Stimulated activated CD4-positive, alpha-beta T cell treated with anti-CD3 and anti-CD28 coated beads, Interleukin-4, amount 100 ng/mL, for 1 hour (primary cell): ENCODE measurements at places on chromosomes 2 and 18.

GRCh38 chr18:44541159-44541558 is 139.5 kb upstream of the SETBP1 start:
- DNase-seq, result no peak

- DNase-seq, result no peak
These were observed 150.3 kb downstream of the TFCP2L1 start for GRCh38 chr2:121134728-121135127.

DNA sequence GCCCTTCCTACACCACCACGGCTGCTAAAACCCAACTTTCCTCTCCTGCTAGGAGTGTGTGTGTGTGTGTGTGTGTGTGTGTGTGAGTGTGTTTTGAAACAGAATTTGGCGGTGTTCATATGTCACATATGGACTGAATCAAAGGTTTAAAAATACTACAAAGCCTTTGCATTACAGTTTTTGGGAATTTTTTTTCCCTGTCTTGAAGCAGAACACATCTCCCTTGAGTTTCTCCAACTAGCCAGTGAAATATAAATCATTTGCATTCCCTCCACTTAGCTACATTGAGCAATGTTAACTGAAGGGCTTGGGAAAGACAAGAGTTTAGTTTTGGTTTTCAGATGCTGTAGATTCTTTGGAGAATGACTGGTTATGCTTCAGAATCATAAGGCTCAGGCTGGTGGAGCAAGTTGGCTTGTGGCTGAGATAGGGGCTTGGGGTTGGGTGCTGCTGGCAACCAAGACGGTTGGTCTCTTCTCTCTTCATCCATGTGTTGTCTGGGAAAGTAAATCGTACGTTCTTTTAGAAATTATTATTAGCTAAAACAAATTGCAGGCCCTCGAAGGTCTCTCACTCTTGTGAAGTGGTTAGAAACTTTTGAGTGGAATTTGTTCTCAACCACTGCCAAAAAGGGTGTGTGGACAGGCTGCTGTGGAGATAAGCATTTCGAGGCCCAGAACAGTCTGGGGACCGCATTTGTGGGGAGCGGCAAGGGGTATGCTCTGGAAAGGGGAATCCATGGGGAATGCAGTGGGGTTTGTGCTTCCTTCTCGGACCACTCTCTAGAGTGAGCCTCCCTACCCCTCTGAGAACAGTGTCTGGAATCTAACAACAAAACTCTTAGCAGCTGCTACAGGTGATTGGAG is 1.4 kb downstream of the NRP2 start:
- no peak for DNase-seq

- no peak for DNase-seq
These were observed 76.5 kb downstream of the SFXN5 start for GRCh38 chr2:72994991-72995380.

GRCh38 chr2:170361090-170361936 is 183.4 kb downstream of the MYO3B start:
- peak; percentile 39 for DNase-seq

DNA sequence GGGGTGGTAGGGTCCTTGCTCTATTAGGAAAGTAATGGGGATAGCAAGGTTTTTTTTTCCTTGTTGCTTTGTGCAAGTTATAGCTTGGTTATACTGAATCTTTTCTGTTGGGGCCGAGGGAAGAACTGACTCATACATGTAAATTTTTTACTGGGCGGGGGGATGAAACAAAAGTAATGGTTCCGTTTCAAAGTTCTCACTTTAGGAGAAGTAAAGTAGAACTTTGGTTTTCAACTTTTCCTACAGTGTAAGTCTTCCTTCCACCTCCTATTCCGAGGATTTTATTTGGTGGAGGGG is 1.1 kb downstream of the AFTPH start:
- peak; percentile 11 for DNase-seq

GRCh38 chr2:206084870-206085741 is 868 bp downstream of the INO80D start:
- DNase-seq, result peak; percentile 48

DNA sequence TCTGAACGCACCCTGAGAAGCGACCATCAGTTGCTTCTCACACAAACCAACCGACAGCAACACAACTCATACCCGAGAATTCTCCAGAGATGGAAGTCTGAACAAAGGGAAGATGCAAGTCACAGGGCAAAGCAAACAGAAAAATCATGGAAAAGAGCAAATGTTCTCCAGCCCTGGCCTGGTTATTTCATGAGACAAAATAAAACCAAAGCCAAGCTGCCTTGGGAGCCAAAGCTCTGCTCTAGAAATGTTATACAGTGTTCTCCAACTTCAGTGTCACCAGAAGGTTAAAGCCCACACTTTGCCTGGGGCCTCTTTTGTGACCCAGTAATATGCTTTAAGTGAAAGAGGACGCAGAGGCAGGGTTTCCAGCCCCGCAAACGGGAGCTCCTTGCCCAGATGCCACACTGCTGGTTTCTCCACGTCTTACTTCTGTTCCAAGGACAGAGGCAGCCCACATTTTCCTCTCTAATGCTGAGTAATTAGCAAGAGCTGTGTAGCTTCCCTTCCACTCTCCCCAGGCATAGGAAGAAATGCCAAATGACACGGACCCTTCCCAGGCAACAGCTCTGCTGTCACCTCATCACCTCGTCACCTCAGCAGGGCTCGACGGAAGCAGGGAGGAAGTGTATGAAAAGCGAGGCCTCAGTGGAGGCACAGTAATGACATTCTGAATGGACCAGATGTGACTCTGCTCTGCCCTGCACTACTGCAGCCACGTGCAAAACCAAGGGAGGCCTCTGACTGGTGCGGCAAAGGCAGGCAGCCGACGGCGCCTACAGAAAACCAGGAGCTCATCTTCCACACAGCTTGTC is 64.7 kb downstream of the FBXO15 start:
- DNase-seq, result peak; percentile 25

- DNase-seq, result no peak
These were observed 8.2 kb downstream of the SERPINB7 start for GRCh38 chr18:63783394-63783793.

DNA sequence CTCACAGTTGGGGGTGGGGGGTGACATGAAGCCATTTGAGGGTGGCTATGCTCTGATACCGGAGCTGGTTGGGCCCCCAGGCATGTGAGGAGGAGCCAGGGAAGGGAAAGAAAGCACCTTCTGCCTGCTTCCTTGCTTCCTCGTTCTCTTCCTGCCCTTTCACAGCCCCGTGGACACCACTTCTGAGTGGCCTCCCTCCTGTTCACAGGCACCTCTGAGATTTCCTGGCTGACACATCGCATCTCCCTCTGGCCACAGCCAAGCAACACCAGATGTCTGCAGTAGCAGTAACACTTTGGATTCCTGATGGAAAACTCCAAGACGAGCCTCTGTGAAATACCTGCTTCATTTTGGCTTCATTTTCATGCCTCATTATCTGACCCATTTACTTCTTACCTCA is 64.7 kb upstream of the ST3GAL5 start:
- no peak for DNase-seq

DNA sequence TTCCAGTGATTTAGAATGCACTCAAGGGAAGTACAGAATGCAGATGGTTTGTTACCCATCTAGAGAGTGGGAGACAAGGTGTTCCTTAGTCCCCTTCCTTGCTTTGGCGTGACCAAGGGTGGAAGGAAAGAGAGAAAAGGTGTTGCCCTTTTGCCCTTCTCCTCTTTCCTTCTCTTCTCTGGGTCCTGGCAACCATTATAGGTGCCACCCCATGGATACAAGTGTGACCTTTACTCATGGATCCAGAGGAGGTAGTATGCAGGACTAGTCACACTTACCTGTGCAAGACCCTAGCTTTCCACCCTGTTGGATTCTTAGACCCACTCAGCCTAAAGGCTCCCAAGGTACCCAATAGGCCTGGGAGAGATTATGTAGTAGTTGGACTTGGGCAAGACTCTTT is 11.6 kb upstream of the RBFA start:
- no peak for DNase-seq

GRCh38 chr2:67457699-67458098 is 60.6 kb downstream of the ETAA1 start:
- no peak for DNase-seq

- DNase-seq, result no peak
These were observed 151.5 kb downstream of the GULP1 start for GRCh38 chr2:188443207-188443606.

DNA sequence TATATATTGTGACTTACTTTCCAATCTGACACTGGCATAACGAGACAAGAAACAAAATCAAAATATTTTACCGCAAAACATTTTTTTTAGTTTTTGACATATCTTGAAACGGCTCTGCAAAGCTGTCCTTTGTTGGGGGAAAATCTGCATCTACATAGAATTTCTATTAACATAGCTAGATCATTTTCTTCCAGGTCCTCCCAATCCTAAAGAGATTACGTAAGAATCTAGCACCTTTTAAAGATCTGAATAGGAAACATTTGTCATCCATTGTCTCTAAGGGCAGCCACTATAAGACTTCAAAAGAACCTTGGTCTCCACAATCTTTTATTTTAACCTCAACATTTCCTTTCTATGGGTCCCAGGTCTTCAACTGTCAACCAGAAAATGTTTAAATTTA is 1.2 kb upstream of the MFF start:
- no peak for DNase-seq

DNA sequence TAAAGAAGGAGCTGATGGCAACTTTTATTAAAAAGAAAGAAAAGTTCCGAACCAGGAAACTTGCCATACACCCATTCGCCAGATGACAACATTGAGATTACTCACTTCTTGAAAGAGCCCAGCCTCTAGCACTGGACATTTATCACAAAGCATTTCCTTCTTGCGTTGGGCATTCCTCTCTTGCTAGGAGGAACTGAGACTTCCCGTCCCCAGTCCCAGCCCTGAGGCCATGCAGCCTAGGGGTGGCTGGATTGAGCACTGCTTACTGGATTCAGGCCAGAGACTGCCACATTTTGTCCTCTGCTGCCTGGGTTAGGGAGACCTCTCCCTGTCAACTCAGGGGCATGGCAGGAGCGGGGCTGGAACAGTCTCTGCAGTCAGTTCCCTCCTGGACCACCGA is 80.1 kb downstream of the SDC1 start:
- no peak for DNase-seq

- no peak for DNase-seq
These were observed 112.3 kb upstream of the CHAC2 start for GRCh38 chr2:53655256-53655655.

DNA sequence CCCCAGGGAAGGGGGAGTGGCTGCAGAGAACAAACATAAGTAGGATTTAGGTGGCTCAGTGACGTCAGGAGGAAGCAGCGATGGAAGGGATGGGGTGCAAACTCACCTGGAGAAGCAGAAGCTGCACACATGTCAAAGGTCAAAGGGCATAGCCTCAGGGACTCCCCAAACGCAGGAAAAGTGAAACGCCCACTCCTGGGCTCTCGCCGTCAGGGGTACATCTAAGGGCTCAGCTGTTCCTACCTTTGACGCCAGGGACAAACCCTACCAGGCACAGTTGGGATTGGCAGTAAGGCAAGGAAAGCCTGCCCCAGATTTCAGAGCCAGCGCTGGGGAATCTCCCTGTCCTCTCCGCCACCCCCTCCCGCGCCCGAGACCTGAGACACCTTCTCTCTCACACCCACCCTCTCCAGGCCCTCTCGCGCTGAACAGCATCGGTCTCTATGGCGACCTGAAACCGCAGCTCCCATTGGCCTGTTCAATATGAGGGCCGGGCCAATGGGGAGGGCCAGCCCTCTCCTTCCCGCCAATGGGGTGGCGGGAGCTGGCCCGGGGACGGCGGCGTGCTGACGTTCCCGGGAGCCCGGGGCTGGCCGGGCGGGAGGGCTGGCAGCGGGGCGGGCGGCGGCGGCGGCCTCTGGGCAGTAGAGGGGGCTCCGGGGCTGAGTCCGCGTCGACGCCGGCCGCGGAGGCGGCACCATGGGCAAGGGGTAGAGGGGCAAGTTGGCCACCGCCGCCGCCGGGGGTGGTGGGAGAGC is at the start of the genes CCDC148 and PKP4:
CCDC148 (minus strand) TSS at position 445 of the 758 bp plus-strand sequence; CDS start at position 131, 314 bp downstream.
PKP4 (plus strand) TSS at position 644 of the 758 bp plus-strand sequence. CDS start 76,233 bp downstream, outside the sequence.
- peak; percentile 85 for DNase-seq

DNA sequence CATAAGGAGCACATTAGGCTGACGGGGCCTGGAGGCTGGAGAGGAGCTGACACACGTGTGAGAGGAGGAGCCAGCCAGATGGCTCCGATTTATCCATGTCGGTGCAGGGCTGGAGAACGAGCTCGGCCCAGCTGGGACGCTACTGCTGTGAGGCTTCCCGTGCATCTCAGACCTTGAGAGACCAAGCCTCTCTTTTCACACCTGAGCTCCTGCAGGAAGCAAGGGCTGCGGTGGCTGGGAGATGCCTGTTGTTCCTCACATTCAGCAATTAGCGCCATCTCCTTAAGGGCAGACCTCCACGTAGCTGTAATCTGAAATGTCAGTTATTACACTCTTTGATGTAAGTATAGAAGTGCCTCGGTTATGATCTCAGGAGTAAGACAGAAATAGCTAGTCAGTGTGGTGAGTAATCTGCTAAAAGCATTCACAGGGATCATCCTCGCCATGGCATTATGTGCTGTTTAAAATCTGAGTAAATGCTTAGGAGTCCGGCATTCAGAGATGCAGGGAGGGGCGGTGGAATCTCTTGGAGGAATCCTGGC is 107.9 kb downstream of the PRKCE start:
- DNase-seq, result no peak

- no peak for DNase-seq
These were observed 692 bp upstream of the TSHZ1 start for GRCh38 chr18:75209951-75210258.

GRCh38 chr2:36027616-36028015 is 328.0 kb upstream of the CRIM1 start:
- no peak for DNase-seq
